Smooth muscle cell of trachea (primary cell): ENCODE measurements at places on chromosomes 3 and 15. TPM values are rescaled to one million over a fixed set of nuclear protein-coding genes. Genes with fewer than 3 reads are reported as not detected.

PRICKLE2 gene
- total RNA-seq: 40.7 and 42.8 TPM in 2 replicates

EIF4E3 gene
- 1.7 and 2.3 TPM in 2 replicates for total RNA-seq

AADACL2 gene
- not detected in 2 replicates for total RNA-seq

PLA2G4E gene
- total RNA-seq: under 0.01 TPM in 1 of 2 replicates, not detected in the other

CLEC3B gene
- 12.1 and 32.3 TPM in 2 replicates for total RNA-seq

GOLGA8O gene
- 0.50 TPM in 1 of 2 replicates, not detected in the other for total RNA-seq

STAC gene
- total RNA-seq: 2.5 and 3.6 TPM in 2 replicates

SLC27A2 gene
- total RNA-seq: 0.15 TPM in 1 of 2 replicates, not detected in the other

C3orf70 gene
- total RNA-seq: 0.66 and 0.87 TPM in 2 replicates

GATM gene
- total RNA-seq: 0.17 and 0.44 TPM in 2 replicates

DNAJB8 gene
- total RNA-seq: not detected in 2 replicates

FHIT gene
- 0.73 and 2.5 TPM in 2 replicates for total RNA-seq

ARPIN gene
- 12.7 and 17.9 TPM in 2 replicates for total RNA-seq

TMEM207 gene
- not detected in 2 replicates for total RNA-seq

FAM174B gene
- 1.2 and 2.8 TPM in 2 replicates for total RNA-seq

CFAP91 gene
- total RNA-seq: 0.33 and 0.44 TPM in 2 replicates

IGSF11 gene
- total RNA-seq: 0.44 TPM in 1 of 2 replicates, not detected in the other

SPINT1 gene
- total RNA-seq: 0.15 and 0.17 TPM in 2 replicates

IQCF5 gene
- not detected in 2 replicates for total RNA-seq

CCR1 gene
- total RNA-seq: 4.5 and 7.6 TPM in 2 replicates

ACAN gene
- total RNA-seq: under 0.01 and 3.6 TPM in 2 replicates

SPATA12 gene
- total RNA-seq: under 0.01 and 0.15 TPM in 2 replicates

SCAANT1 gene
- not detected in 2 replicates for total RNA-seq

DNASE1L3 gene
- not detected in 2 replicates for total RNA-seq

SH2D7 gene
- under 0.01 TPM in 1 of 2 replicates, not detected in the other for total RNA-seq

RLBP1 gene
- not detected in 2 replicates for total RNA-seq

MOBP gene
- under 0.01 TPM in 1 of 2 replicates, not detected in the other for total RNA-seq

UBL7 gene
- total RNA-seq: 41.9 and 42.0 TPM in 2 replicates

LMLN gene
- total RNA-seq: 7.9 and 10.9 TPM in 2 replicates

IL5RA gene
- total RNA-seq: not detected in 2 replicates

CA12 gene
- total RNA-seq: 94.0 and 255 TPM in 2 replicates

TMC3 gene
- total RNA-seq: not detected in 2 replicates

GREM1 gene
- 141 and 1,212 TPM in 2 replicates for total RNA-seq

LYZL4 gene
- total RNA-seq: not detected in 2 replicates

SRGAP3 gene
- total RNA-seq: 6.1 and 7.8 TPM in 2 replicates

MESP2 gene
- 0.58 and 1.3 TPM in 2 replicates for total RNA-seq

SHC4 gene
- total RNA-seq: 2.0 and 3.0 TPM in 2 replicates

ACKR4 gene
- 32.6 and 33.6 TPM in 2 replicates for total RNA-seq

CLDN16 gene
- not detected in 2 replicates for total RNA-seq

FOXB1 gene
- total RNA-seq: not detected in 2 replicates

DOCK3 gene
- 0.17 and 0.29 TPM in 2 replicates for total RNA-seq

LRRC15 gene
- total RNA-seq: 0.73 and 1.7 TPM in 2 replicates

REC114 gene
- not detected in 2 replicates for total RNA-seq

CELF6 gene
- total RNA-seq: 0.15 and 0.17 TPM in 2 replicates
